ENCODE measurements at places on chromosomes 1 and 21. TPM values are rescaled to one million over a fixed set of nuclear protein-coding genes. Genes with fewer than 3 reads are reported as not detected.

DNA sequence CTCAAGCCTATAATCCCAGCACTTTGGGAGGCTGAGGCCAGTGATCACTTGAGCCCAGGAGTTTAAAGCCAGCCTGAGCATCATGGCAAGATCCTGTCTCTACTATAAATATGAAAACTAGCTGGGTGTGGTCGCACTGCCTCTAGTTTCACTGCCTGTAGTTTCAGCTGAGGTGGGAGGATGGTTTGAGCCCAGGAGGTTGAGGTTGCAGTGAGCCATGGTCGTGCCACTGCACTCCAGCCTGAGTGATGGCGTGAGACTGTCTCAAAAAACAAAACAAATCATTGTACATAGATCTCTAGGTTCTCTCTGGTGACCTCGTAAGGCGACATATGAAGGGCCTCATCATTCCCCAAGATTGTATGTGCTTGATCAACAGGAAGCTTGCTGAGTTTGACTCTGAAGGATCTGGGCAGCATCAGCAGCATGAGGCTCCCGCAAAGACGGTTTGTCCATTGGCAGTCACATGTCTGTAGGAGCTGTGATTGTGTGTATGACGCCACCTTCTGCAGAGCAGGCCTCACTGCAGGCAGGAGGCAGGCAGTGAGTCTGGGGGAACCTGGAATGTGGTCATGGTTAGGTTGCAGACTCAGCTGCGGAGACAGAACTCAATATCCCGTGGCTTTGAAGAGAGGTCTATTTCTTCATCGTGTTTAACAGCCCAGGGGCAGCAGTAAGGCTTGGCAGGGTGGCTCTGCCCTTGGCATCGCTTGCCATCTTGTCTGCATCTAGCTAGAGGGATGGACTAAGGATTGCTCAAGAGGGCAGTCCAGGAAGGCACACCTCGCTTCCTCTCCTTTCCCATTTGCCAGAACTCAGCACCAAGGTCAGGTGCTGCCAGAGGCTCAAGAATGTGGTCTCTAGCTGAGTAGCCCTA, 14.0 kb downstream of the ATP5PO start:
- DNase-seq: peak; percentile 66

DNA sequence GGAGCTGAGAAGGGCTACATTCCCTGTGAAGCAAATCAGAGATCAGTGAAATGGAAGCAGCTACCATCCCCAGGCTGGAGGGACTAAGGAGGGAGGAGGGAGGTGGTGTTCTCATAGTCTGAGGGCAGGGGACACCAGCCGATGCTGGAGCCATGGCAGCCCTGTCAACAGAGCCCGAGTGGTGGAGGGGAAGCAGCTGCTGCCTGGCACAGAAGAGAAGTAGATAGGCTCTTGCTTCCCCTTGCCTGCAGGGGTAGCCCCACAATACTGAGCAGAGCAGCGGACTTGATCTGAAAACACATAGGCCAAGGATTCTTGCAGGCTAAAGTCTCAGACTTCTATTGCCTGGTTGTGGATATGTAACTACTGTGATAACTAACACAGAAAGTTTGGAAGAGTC, 255.1 kb downstream of the FGGY start:
- peak; percentile 22 for DNase-seq

The SLC16A4 gene
- total RNA-seq: 0.30 TPM

The CSF3R gene
- 0.09 TPM for total RNA-seq

The RHBG gene
- total RNA-seq: 2.3 TPM

The CLCA1 gene
- 0.11 TPM for total RNA-seq

All from WTC11 (cell line).